ENCODE measurements at places on chromosomes 16 and 17. TPM values are rescaled to one million over a fixed set of nuclear protein-coding genes. Genes with fewer than 3 reads are reported as not detected.

DNA sequence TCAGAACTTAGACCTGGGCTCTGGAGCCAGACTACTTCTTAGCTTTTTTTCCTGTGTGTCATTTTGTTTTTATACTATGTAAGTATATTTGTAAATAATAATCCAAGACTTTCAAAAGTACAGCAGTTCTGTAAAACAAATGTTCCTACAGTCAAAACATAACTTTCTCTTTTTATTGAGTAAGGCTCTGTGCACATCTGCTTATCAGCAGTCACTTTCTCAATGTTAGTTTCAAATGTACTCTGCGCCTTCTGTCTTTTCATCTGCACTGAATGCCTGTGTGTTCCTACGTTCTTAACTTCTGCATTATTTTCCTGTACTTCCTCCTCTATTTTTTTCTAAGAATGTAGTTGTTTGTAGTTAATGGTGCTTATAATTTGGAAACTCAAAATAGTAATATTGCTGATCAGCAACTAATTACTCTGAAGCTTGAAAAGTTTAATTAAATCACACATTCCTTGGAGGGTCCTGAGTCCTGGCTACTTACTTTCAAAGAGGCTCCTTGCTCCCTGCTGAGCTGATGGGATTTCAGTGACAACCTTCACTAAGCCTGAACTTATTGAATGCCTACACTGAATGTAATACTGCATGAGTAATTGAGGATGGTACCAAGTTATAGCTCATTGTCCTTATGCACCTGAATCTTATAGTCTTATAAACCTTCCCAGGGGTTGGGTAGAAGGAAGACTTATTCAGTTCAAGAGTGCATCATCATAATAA lies 329.9 kb downstream of the KCNJ2 start:
- no peak for DNase-seq

The CHST4 gene
- not detected for total RNA-seq

The AIPL1 gene
- not detected for total RNA-seq

The MEIOB gene
- 1.3 TPM for total RNA-seq

GRCh38 chr17:73492125-73492820 lies 152.0 kb downstream of the SDK2 start:
- peak; percentile 71 for DNase-seq

- no peak for DNase-seq
Measured at GRCh38 chr16:80417706-80418271, 123.0 kb upstream of the DYNLRB2 start.

- DNase-seq = no peak
Measured at GRCh38 chr16:69438465-69438864, 14.0 kb downstream of the CYB5B start.

- DNase-seq = no peak
Measured at GRCh38 chr16:27353853-27354252, 40.1 kb downstream of the IL4R start.

The PHKB gene
- total RNA-seq = 55.6 TPM

- DNase-seq = no peak
Measured at GRCh38 chr17:2259769-2260536, 43.6 kb downstream of the SMG6 start.

Data from chondrocyte (in vitro differentiated cells).